ENCODE measurements at places on chromosomes 2 and 18. TPM values are rescaled to one million over a fixed set of nuclear protein-coding genes. Genes with fewer than 3 reads are reported as not detected.

- no peak overlapping the region for H3K4me3 ChIP-seq
- H3K4me1 ChIP-seq = no peaks in the 10 kb centered on the region
- no peak overlapping the region for H3K27ac ChIP-seq
- peaks cover 17% of the 10 kb centered on the region for H3K27me3 ChIP-seq
- no peaks in the 10 kb centered on the region for H3K36me3 ChIP-seq
- peak; percentile 56 for DNase-seq
Observed at GRCh38 chr2:175366815-175367214, 185.3 kb upstream of the ATP5MC3 start.

- H3K36me3 ChIP-seq = no peaks in the 10 kb centered on the region
- no peak for DNase-seq
- no peaks in the 10 kb centered on the region for H3K4me1 ChIP-seq
- no peak overlapping the region for H3K4me3 ChIP-seq
- H3K27ac ChIP-seq = no peak overlapping the region
- H3K27me3 ChIP-seq = no peaks in the 10 kb centered on the region
Observed at GRCh38 chr18:68992719-68993482, 195.0 kb downstream of the CCDC102B start.

ANKRD36B gene
- 88.5 TPM for total RNA-seq

GRCh38 chr2:53744395-53745065 is 23.1 kb upstream of the CHAC2 start:
- no peak overlapping the region for H3K4me3 ChIP-seq
- DNase-seq = no peak
- no peak overlapping the region for H3K27ac ChIP-seq
- H3K4me1 ChIP-seq = peaks cover 2% of the 10 kb centered on the region
- H3K27me3 ChIP-seq = no peaks in the 10 kb centered on the region
- peaks cover 10% of the 10 kb centered on the region for H3K36me3 ChIP-seq

DNA sequence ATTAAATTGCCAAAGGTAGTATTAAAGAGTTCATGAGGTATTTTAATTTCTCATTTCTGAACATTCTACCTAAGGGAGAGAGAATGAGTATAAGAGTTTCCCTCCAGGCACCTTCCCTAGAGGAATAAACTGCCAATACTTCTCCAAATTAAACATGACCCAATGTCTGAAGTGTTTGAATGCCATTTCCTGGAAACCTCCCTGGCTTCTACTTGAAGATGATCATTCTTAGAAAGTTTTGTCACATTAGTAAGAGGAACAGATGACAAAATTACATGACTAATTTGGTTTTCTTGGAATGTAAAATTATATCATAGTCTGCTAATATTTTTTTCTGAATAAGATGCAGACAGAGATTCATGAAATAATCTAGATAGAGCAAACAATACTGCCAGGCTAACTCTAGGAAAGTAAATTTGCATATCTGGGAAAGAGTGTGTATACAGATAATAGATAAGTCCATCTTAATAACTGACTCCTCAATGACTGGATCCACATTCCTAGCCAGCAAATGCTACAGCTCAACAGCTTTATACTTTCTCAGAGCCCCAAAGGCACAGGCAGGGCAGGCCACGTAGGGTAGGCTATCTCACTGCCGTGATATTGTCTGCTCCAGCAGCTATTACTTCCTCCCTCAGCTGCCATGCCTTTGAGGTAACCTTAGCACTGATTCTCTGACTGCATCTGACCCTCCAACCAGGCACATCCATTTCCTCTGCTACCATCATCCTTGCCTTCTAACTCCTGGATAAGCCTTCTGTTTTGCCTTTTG is 630.8 kb upstream of the PIK3C3 start:
- H3K4me3 ChIP-seq = no peak overlapping the region
- H3K36me3 ChIP-seq = no peaks in the 10 kb centered on the region
- no peak overlapping the region for H3K27ac ChIP-seq
- no peaks in the 10 kb centered on the region for H3K27me3 ChIP-seq

DNA sequence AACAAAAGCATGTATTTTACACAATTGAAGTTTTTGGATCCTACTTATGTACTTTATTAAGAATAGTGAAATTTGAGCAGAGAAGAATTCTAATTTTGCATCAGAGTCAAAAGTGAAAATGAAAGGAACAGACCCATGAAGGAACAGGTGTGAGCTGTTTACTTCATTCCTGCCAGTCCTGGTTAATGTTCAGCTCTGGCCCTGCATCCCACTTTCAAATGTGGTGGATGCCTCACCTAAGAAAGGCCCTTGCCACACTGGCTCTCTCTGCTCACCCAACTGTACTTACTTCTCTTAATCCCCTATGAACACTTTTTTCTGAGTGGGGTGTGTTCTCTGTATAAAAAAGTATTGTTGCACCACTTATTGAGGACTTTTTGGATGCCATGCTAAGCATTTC is 22.2 kb downstream of the FAM110C start:
- no peak overlapping the region for H3K27ac ChIP-seq
- H3K4me3 ChIP-seq = no peak overlapping the region
- H3K4me1 ChIP-seq = no peaks in the 10 kb centered on the region
- no peaks in the 10 kb centered on the region for H3K27me3 ChIP-seq
- no peaks in the 10 kb centered on the region for H3K36me3 ChIP-seq
- no peak for DNase-seq

FOXI3 gene
- 0.10 TPM for total RNA-seq

GRCh38 chr2:2577407-2577831 is 246.3 kb upstream of the MYT1L start:
- peaks cover 2% of the 10 kb centered on the region for H3K27me3 ChIP-seq
- H3K4me1 ChIP-seq = peaks cover 17% of the 10 kb centered on the region
- peak; percentile 57 for DNase-seq
- H3K27ac ChIP-seq = peak overlapping the region; percentile 42

- H3K27ac ChIP-seq = no peak overlapping the region
- DNase-seq = no peak
- H3K36me3 ChIP-seq = no peaks in the 10 kb centered on the region
- H3K4me3 ChIP-seq = no peak overlapping the region
- H3K4me1 ChIP-seq = no peaks in the 10 kb centered on the region
Observed at GRCh38 chr2:201661366-201661765, 18.1 kb upstream of the TMEM237 start.

GRCh38 chr2:200367155-200367554 is 60.7 kb downstream of the SPATS2L start:
- H3K27ac ChIP-seq = no peak overlapping the region
- H3K36me3 ChIP-seq = no peaks in the 10 kb centered on the region
- DNase-seq = no peak
- no peaks in the 10 kb centered on the region for H3K4me1 ChIP-seq

GRCh38 chr18:61870151-61870550 is 22.7 kb downstream of the RNF152 start:
- no peaks in the 10 kb centered on the region for H3K27me3 ChIP-seq
- no peak for DNase-seq
- no peaks in the 10 kb centered on the region for H3K36me3 ChIP-seq
- no peak overlapping the region for H3K4me3 ChIP-seq
- H3K27ac ChIP-seq = no peak overlapping the region

ABCB11 gene
- total RNA-seq = 0.66 TPM

DNA sequence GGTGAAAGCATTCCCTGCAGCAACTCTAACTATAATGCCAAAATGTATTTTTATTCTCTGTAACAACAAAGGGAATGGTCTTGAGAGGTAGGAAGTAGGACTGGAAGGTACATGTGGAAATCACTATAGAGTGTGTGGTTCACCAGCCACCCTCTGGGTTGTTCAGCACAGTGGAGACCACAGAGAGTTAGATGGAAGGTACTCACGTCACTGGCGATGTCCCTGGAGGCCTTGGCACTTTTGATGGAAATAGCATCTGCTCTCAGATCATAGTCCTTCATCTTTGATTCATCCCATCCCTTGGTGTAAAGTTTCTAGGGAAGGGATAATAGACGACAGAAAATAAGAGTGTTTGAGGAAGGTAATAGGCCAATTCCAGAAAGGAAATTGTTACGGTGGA is 124.0 kb downstream of the NEB start:
- H3K36me3 ChIP-seq = no peaks in the 10 kb centered on the region
- no peaks in the 10 kb centered on the region for H3K27me3 ChIP-seq
- no peak overlapping the region for H3K4me3 ChIP-seq
- DNase-seq = no peak
- H3K4me1 ChIP-seq = no peaks in the 10 kb centered on the region

GRCh38 chr2:236545248-236545658 is 24.4 kb upstream of the ACKR3 start:
- no peaks in the 10 kb centered on the region for H3K27me3 ChIP-seq
- H3K4me1 ChIP-seq = no peaks in the 10 kb centered on the region
- H3K36me3 ChIP-seq = no peaks in the 10 kb centered on the region
- no peak overlapping the region for H3K4me3 ChIP-seq

GRCh38 chr18:48192542-48192941 is 216.6 kb downstream of the ZBTB7C start:
- H3K27me3 ChIP-seq = no peaks in the 10 kb centered on the region
- no peaks in the 10 kb centered on the region for H3K36me3 ChIP-seq
- no peak overlapping the region for H3K27ac ChIP-seq
- peaks cover 22% of the 10 kb centered on the region for H3K4me1 ChIP-seq

NGEF gene
- 15.4 TPM for total RNA-seq

C2orf49 gene
- total RNA-seq = 22.3 TPM

- peaks cover 48% of the 10 kb centered on the region for H3K4me1 ChIP-seq
- H3K36me3 ChIP-seq = no peaks in the 10 kb centered on the region
- no peaks in the 10 kb centered on the region for H3K27me3 ChIP-seq
- no peak overlapping the region for H3K27ac ChIP-seq
Observed at GRCh38 chr2:2636813-2637212, 305.7 kb upstream of the MYT1L start.

SPDYA gene
- 2.3 TPM for total RNA-seq

HMSD gene
- total RNA-seq = 0.79 TPM

MATN3 gene
- 4.1 TPM for total RNA-seq

KCNE4 gene
- total RNA-seq = 23.8 TPM

GRCh38 chr2:230868947-230869913 is 4.5 kb downstream of the ITM2C start:
- no peak overlapping the region for H3K4me3 ChIP-seq
- H3K4me1 ChIP-seq = peaks cover 87% of the 10 kb centered on the region
- H3K27me3 ChIP-seq = no peaks in the 10 kb centered on the region
- peak; percentile 87 for DNase-seq

- H3K36me3 ChIP-seq = no peaks in the 10 kb centered on the region
- H3K4me3 ChIP-seq = no peak overlapping the region
- no peak overlapping the region for H3K27ac ChIP-seq
- H3K27me3 ChIP-seq = no peaks in the 10 kb centered on the region
- H3K4me1 ChIP-seq = peaks cover 5% of the 10 kb centered on the region
- peak; percentile 58 for DNase-seq
Observed at GRCh38 chr18:56390626-56391025, 247.8 kb downstream of the TXNL1 start.

DNA sequence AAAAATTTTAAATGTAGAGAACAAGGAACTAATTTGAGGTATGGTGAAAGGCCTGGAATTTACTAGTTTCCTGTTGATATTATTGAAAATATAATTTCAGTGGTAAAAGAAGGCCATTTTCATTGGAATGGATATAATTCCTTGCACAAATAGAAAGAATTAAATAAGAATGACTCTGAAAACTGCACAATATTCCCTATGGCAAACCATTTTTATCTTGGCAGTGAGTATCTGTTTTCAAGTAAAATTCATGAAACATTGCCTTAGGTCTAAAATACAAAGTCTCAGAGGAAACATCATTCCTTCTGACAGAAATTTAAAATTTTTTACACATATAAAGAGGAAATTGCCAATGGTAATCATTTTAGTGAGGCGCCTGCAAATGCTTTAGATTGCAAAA is 1468.3 kb downstream of the LRP1B start:
- no peaks in the 10 kb centered on the region for H3K36me3 ChIP-seq
- H3K27me3 ChIP-seq = no peaks in the 10 kb centered on the region
- H3K4me3 ChIP-seq = no peak overlapping the region
- H3K4me1 ChIP-seq = no peaks in the 10 kb centered on the region
- no peak for DNase-seq
- H3K27ac ChIP-seq = no peak overlapping the region

DNA sequence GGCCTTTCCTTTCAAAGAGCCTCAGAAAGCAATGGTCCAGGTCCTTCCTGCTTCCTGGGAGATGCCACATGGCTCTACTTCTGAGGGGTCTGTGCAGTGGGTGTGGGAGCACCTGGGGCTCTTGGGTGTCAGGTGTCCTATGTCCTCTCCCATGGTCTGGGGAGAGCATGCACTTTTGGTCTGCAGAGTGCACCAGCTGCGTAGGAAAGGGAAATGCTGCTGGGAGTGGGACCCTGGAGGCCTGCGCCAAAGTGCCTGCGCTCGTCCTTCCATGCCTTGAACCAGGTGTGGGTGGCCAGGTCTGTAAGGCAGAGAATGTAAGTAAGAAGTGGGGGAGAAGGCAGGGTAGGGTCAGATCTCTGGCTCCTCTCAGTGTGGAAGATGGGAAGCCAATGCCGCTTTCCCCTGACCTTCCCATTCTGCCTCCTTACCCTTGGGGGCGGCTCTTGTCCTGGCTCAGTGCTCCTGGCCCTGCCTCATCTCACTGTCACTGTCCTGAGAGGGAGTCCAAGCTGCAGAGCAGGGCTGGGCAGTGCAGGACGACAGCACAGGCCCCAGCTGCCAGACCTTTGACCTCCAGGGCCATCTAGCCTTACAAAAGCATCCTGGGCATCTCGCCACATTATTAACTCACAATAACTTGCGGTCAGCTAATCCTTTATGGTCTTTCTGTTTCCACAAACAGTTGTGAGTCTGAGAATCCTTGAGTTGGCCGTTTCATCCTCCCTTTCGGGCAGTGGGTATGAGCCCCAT is 6.6 kb upstream of the PROM2 start:
- no peaks in the 10 kb centered on the region for H3K36me3 ChIP-seq
- no peak overlapping the region for H3K27ac ChIP-seq
- H3K27me3 ChIP-seq = no peaks in the 10 kb centered on the region
- H3K4me3 ChIP-seq = no peak overlapping the region

CHCHD5 gene
- total RNA-seq = 5.3 TPM

GRCh38 chr2:27446057-27446456 is 3.9 kb downstream of the KRTCAP3 start:
- peaks cover 13% of the 10 kb centered on the region for H3K4me1 ChIP-seq
- H3K27ac ChIP-seq = no peak overlapping the region
- H3K36me3 ChIP-seq = peaks cover 67% of the 10 kb centered on the region
- no peak overlapping the region for H3K4me3 ChIP-seq

- H3K27ac ChIP-seq = no peak overlapping the region
- H3K4me3 ChIP-seq = no peak overlapping the region
- DNase-seq = no peak
- no peaks in the 10 kb centered on the region for H3K27me3 ChIP-seq
- peaks cover 12% of the 10 kb centered on the region for H3K4me1 ChIP-seq
Observed at GRCh38 chr18:77366067-77366719, 116.5 kb downstream of the GALR1 start.

GRCh38 chr2:8141079-8141707 is 540.7 kb upstream of the ID2 start:
- no peak for DNase-seq
- H3K36me3 ChIP-seq = no peaks in the 10 kb centered on the region
- no peaks in the 10 kb centered on the region for H3K27me3 ChIP-seq
- H3K4me1 ChIP-seq = no peaks in the 10 kb centered on the region
- no peak overlapping the region for H3K4me3 ChIP-seq

NAPG gene
- 125 TPM for total RNA-seq

DNA sequence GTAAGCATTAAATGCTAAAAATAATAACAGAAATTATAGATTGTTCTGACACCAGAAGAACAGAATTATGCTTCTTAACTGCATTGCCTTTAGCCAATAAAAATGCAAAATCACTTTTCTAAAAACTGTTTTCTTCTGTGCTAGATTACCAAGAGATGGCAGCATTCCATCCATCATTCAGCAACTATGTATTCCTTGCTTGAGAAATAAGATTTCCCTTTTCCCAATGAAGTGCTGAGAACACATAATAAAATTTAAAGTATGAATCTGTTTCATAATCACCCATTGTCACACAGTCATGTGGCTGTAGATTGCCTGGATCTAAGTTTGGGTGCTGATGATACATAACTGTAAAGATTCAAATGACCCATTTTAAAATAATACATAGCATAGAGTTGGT is 504.2 kb downstream of the TDRD15 start:
- no peak overlapping the region for H3K27ac ChIP-seq
- no peaks in the 10 kb centered on the region for H3K27me3 ChIP-seq
- no peaks in the 10 kb centered on the region for H3K4me1 ChIP-seq

CXCR2 gene
- total RNA-seq = 0.06 TPM

TCF7L1 gene
- total RNA-seq = 6.5 TPM

CENPA gene
- 2.8 TPM for total RNA-seq
